ENCODE measurements at places on chromosomes 16 and 17.

DNA sequence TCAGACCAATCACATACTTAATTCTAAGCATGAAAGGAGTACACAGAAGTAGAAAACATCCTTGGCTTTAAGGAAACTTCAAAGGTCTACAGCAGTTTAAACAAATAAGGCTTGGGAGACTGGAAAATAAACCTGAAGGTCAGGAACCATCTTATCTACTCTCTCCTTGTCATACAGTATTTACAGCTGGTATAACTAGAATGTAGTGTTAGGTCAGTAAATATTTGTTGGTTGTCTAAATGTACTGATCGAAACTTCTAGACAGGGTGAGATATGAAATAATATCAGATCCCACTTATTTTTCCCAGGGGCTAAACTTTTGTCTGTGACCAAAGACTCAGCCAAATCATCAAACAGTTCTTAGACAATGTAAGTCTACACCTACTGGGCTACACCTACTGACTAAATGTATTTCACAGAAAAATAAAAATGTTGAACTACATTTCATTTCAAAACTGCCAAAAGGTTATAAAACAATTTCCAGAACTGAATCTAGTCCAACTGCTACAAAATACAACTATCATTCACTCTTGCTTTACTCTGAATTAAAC, 27.1 kb upstream of the TMEM97 start:
- DNase-seq, result no peak

GRCh38 chr16:17529982-17530760, 59.4 kb upstream of the XYLT1 start:
- DNase-seq, result peak; percentile 20

DNA sequence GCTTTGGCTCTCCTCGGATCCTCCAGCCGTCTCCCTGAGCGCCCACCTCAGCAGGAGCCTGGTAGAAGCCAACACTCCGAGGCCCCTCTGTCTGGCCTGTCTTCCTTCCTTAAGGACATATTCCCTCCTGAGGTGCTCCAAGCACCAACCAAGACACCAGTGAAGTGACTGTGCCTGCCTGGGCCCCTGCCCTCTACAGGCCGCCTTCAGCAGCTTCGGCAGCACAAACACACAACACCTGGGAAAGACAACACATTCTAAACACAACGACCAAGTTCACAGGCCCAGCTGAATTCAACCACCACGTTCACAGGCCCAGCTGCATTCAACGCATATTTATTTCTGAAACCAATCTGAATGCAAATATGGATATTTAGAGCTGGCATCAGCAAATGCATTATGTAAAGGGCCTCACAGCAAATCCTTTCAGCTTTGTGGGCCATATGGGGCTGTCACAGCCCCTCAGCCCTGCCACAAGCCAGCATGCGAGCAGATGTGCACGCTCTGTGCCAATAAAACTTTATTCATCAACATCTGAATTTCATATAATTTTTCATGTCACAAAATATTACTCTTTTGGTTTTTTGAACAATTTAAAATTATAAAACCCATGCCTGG, 12.2 kb downstream of the GALNS start:
- DNase-seq, result no peak

GRCh38 chr17:6660805-6661463, 9.4 kb downstream of the C17orf100 start:
- no peak for DNase-seq

DNA sequence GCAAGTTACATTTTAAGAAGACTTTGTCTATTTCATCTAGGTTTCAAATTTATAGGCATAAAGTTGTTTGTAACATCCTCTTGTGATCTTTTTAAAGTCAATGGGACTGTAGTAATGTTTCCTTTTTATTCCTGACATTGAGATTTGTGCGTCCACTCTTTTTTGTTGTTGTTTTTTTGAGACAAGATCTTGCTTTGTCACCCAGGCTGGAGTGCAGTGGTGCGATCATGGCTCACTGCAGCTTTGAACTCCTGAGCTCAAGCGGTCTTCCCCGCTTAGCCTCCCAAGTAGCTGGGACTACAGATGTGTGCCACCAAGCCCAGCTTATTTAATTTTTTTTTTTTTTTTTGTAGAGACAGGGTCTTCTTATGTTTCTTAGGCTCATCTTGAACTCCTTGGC, 29.9 kb downstream of the RPTOR start:
- no peak for DNase-seq

GRCh38 chr17:63989622-63990345, 8.4 kb upstream of the PRR29 start:
- no peak for DNase-seq
